Colonic mucosa (tissue), 4 donors: ENCODE measurements at places on chromosomes 11 and 22. TPM values are rescaled to one million over a fixed set of nuclear protein-coding genes. Genes with fewer than 3 reads are reported as not detected.

DNA sequence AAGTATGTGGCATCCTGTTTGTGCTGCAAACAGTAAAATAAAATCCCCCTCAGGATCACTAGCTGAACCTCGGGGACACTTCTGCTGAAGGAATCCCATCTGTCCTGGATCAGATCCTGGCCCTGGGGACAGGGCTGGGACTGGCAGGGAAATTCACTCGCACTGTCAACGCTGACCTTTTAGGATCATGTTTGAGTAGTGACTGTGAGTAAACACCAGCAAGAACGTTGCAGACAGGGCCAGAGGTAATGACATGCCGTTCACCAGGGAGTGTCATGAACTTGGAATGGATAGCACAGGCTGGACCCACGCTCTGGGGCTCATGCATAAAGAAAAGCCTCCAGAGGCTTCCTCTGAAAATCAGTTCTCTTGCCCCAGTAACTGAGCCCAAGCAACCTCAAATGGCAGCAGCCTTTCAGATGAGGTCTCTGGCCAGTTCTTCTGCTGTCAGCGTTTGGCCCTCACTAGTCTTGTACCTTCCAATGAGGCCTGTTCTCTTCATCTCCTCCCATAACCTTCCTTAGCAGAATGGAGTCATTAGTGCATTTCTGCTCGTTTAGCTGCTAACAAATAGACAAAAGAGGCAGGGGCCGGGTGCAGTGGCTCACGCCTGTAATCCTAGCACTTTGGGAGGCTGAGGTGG is 51.0 kb upstream of the BARX2 start:
- DNase-seq = peak; percentile 75

- no peak for DNase-seq
These were observed 372.8 kb upstream of the CCDC179 start for GRCh38 chr11:23233075-23233474.

GRCh38 chr11:117569911-117570310 is 227.1 kb downstream of the DSCAML1 start:
- no peak for DNase-seq

- no peak for DNase-seq
These were observed 78.8 kb downstream of the PPP6R3 start for GRCh38 chr11:68539395-68539794.

DNA sequence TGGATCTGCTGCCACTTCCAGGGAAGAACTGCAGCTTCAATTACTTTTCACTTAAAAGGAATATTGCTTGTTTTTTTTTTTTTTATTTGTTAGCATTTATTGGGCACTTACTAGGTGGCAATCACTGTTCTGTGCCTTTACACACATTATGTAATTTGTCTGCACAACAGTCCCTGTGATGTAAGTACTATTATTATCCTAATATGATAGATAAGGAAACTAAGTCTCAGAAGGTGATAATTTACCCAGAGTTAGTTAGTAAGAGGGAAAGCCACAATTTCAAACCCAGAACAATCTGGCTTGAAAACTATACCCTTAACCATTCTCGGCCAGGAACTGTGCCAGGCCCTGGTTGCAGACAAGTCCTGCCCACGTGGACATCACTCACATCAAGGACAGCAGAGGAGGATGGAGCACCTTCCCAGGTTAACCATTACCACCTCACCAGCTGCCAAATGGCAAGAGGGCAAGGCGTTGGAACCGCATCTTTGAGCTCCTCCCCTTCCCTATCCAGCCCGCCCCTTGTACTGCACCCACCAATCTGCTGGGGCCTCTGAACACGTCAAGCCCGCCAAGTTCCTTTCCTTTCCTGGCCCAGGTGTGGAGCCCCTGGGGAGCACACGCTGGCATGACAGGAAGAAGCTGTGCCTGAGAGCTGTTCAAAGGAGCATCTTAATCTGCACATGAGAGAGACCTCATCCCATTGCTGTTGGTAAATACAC is 78.4 kb downstream of the NAV2 start:
- DNase-seq = peak; percentile 94

- no peak for DNase-seq
These were observed 6.5 kb downstream of the SF1 start for GRCh38 chr11:64771861-64772260.

DNA sequence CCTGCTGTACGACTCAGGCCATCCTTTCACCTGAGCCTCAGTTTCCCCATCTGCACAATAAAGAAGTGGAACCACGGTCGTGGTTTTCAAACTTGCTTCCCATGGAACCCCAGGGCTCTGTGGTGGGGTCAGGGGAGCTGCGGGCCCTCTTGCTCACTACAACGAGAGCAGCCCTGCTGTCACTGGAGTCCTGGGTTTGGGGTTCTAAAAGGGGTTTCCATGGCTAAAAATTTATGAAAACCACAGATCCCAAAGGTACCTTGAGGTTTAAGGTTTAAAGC is 45.4 kb upstream of the CARS1 start:
- DNase-seq = no peak

GRCh38 chr11:25734591-25735211 is 597.2 kb upstream of the ANO3 start:
- DNase-seq = no peak

DNA sequence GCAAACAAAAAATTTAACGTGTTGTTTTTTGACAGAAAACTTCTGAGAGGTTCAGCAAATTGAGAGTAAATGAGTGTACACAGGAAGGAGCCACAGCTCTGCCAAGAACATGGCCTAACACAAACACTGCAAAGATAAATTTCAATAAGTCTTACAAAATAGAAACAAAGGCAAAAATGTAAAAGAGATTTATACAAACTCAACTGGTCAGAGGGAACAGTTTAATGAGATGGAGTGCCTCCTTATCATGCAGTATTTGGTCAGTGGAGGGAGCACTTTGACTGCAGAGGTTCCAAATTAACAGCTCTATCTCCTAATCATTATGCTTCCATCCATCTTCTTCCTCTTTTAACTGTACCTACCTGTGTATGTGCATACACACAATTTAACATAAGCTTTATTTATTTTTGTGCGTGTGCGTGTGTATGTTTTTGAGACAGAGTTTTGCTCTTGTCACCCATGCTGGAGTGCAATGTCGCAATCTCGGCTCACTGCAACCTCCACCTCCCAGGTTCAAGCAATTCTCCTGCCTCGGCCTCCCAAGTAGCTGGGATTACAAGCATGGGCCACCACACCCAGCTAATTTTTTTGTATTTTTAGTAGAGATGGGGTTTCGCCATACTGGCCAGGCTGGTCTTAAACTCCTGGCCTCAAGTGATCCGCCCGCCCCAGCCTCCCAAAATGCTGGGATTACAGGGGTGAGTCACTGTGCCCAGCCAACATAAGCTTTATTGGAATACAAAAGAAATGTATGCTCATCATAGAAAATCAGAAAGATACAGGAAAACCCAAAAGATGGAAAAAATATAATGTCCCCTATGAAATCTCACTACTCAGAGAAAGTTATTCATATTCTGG is 111.9 kb downstream of the MRTFA start:
- no peak for DNase-seq

- DNase-seq = no peak
These were observed 142.5 kb downstream of the C11orf91 start for GRCh38 chr11:33558097-33558496.

DNA sequence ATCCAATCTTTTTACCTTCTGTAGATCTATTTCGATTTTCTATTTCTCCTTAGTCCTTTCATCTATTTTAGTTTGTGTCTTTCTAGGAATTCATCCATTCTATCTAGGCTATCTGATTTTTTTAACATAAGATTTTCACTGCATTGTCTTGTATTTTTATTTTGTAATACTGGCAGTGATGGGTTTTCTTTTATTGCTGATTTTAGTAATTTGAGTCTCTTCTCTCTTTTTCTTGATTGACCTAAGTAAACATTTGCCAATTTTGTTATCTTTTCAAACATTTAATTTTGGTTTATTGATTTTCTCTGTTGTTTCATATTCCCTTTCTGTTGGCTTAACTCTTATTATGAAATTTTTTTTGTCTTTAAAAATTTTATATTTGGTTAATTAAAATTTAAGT is 107.4 kb upstream of the SERPIND1 start:
- DNase-seq = no peak

GRCh38 chr22:29475550-29475949 is 4.5 kb upstream of the NEFH start:
- no peak for DNase-seq

GRCh38 chr11:120707098-120707497 is 195.6 kb downstream of the GRIK4 start:
- no peak for DNase-seq

GRCh38 chr11:72298931-72299330 is 55.0 kb upstream of the PHOX2A start:
- no peak for DNase-seq

DNA sequence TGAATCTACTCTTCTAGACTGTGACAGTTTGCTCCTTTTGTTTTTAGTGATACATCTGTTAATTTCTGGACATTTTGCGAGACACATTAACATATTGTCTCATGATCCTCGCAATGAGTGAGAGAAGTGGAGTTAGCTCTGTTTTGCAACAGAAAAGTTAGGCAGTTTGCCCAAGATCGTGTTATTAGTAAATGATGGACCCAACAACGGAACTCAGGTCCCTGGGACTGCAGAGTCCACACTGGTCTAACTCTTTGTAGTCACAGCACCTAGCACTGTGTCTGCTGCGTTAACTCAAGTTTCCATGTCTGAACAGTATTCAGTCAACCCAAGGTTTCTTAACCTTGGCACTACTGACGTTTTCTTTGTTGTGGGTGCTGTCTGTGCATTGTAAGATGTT is 3.2 kb downstream of the DEPDC7 start:
- no peak for DNase-seq

DNA sequence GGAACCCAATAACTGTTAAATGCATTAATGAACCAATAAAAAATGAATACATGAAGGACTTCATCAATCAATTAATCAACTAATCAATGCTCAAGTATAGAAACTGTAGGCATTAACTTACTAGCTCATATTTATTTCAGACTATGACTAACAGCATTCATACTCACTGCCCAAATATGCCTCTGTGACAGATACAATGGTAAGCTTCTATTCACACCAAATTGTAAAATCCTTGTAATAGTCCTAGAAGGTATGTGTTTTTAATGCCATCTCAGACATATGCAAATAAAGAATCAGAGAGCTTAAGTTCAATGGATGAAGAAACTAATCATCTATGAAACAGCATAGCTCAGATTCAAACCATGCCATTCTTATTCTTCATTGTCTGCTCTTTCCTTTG is 1253.6 kb upstream of the TENM4 start:
- DNase-seq = no peak

DNA sequence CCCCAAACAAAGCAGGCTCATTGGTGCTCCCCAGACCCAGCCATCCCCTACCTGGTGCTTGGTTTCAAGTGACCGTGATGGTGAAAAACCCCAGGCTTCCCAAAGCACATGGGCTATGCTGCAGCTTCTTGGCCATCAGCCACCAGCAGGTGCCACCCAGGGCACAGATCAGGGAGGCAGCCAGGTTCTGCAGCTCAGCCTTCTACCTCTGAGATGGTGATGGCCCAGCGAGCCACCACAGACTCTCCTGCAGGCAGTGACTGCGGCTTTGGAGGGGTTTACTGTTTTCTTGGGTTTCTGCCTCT is 70.0 kb upstream of the ALX4 start:
- DNase-seq = no peak

DNA sequence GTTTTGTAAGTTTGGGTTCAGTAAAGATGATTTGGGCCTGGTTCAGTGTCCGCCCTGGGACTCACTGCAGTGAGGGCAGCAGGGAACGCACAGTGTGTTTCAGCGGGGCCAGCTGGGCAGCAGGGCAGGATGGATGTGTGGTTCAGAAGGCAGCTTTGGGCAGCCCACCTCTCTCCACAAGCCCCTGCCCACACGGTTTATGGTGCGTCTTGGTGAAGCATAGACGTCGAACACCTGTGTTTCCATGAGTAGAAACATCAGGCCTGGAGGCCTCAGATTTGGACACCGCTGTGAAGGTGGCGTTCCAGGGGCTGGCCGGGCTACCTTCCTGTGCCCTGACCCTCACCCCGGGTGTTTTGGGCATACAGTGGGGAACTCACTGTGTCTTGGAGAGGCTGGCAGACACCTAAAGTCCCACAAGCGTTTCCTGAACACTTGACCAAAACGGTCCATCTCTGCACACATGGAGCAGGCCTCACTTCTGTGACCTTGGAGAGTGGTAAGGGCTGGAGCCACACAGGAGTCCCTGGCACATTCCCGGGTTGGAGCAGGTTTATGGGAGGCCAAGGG is 59.0 kb downstream of the ST14 start:
- no peak for DNase-seq

Gene CFAP300
- 0.45 TPM for total RNA-seq

Gene PTGDR2
- 4.7 TPM for total RNA-seq

Gene SLC7A4
- 3.9 TPM for total RNA-seq

Gene MPZL2
- total RNA-seq = 58.8 TPM

Gene TCIRG1
- 246 TPM for total RNA-seq

Gene PDE2A
- 5.6 TPM for total RNA-seq

Gene MYRF
- 8.8 TPM for total RNA-seq

Gene TCN1
- not detected for total RNA-seq

Gene HBB
- 113 TPM for total RNA-seq
